ENCODE measurements at places on chromosomes 13 and 19. TPM values are rescaled to one million over a fixed set of nuclear protein-coding genes. Genes with fewer than 3 reads are reported as not detected.

The ATP11A gene
- 12.0 TPM for total RNA-seq

The LILRA1 gene
- not detected for total RNA-seq

The PCSK4 gene
- 5.7 TPM for total RNA-seq

The ADGRE1 gene
- not detected for total RNA-seq

GRCh38 chr19:38360839-38361631 lies 13.3 kb upstream of the PSMD8 start:
- DNase-seq = no peak

DNA sequence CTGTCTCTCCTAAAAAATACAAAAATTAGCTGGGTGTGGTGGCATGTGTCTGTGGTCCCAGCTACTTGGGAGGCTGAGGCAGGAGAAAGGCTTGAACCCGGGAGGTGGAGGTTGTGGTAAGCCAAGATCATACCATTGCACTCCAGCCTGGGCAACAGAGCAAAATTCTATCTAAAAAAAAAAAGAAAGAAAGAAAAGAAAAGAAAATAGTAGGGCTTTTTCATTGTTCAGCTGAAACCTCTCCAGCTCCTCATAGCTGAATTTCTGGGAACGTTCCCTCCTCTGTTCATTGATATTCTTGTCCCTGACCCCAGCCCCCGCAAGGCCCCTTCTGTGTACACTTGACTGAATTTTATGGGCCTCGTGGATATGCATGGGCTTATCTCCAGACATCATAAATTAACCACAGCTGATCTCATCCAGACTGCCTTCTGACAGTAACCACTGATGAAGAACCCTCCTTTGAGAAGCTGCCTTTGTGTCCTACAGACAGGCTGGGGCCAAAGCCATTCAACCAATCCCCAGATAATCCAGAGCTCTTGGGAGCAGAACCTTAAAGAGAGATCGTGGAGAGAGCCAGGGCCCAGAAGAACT lies at the start of gene ELSPBP1:
ELSPBP1 (plus strand) TSS at position 424 of the 594 bp plus-strand sequence. CDS start 14,036 bp downstream, outside the sequence.
- DNase-seq = no peak

GRCh38 chr13:110263888-110264287 lies 43.1 kb downstream of the COL4A1 start:
- DNase-seq = no peak

DNA sequence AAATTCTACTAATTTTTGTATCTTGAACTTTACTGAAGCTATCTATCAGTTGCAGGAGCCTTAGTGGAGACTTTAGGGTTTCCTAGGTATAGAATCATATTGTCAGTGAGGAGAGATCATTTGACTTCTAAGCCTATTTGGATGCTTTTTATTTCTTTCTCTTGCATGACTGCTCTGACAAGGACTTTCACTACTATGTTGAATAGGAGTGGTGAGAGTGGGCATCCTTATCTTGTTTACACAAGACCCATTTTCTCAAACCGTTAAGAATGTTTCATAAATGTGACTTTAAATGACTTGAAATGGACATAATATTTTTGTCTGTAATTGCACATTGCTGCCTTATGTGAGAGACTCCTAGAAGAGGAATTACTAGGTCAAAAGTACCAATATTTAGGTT lies 17.9 kb upstream of the CSNK1A1L start:
- no peak for DNase-seq

GRCh38 chr19:30256496-30256850 lies 115.7 kb upstream of the ZNF536 start:
- no peak for DNase-seq

DNA sequence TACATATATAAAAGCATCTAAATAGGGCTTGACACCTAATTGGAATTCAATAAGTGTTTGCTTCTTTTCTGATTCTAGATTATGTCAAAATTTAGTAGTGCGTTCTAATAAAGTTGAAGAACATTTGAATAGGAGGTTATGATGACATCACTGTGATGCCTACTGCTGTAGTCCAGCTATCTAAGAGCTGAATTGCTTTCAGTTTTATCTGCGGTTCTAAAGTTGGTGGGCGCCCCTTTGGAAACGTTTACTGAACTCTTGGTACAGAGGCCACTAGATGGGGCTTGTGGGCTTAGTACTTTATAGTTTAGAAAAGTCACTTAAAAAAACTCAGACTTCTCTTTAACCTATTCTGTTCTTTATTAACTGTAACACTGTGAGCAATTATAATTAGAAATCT lies 776.9 kb downstream of the GPC5 start:
- DNase-seq = peak; percentile 43

DNA sequence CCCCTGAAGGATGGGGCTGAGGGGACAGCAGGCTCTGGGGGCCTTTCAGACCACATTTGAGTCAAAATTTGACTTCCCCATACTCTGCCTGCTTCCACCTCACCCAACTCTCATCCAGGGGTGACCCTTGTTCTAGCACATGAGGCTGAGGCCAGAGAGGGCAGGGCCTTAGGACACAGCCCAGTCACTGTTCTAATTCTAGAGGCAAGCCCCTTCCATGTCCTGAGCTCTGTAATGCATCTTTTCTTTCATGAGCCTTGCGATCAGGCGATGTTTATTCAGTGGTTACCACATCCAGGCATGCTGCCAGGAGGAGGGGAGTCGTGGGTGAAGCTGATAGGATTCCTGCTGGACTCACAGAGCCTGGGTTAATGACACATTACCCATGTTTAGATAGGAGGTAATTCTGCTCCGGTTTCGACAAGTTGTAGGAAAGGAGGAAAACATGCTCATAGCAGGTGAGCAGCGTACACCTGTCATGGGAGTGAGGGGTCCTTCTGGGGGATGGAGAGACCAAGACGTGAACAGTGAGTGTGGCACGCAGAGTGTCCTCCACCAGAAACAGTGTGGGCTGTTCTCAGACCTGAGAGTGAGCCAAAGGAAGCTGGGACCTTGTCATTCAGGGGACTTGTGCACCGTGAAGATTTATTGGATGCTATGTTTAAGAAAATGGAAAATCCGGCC lies 9.3 kb downstream of the RPS9 start:
- DNase-seq = peak; percentile 99

- peak; percentile 21 for DNase-seq
Measured at GRCh38 chr19:33375837-33376159, 2.3 kb downstream of the CEBPG start.

Data from PC-3 (cell line).